ENCODE measurements at places on chromosomes 1 and 21.

DNA sequence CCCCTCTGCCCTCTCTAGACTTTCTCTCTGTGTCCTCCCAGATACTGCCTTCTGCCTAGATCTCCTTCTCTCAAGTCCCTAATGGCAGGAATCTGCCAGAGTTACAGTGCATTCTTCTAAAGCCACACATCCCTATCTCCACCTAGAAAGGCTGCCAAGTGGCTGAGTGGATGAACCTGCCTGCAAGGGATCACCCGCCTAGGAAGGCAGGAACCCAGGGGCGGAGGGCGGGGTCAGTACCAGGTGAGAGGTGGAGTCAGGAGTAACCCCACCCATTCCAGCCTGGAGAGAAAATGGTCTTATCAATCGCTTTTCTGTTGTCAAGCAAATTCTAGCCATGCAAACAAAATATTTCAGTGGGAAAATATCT lies 60.8 kb downstream of the BCAR3 start:
- ATAC-seq, result no peak

- ATAC-seq, result no peak
These were observed 16.5 kb downstream of the VSIG8 start for GRCh38 chr1:159845751-159846629.

DNA sequence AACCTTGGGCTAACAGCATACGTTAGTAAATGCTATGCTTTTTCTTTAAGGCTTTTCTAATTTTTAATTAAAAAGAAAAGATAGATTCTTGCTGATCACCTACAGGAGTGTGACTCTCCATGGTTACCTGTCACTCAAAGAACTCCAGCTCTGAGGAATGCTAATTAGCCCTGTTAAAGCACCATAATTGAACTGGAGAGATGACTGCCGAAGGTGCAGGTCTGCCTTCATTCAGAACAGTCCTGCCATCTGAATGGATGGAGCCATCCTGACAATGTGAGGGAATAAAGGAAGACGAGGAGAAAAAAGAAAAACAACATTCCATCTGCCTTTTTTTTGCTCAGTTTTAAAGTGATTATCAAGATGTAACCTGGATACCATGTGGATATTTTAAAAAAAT lies 94.6 kb downstream of the ATP6V1G3 start:
- no peak for ATAC-seq

DNA sequence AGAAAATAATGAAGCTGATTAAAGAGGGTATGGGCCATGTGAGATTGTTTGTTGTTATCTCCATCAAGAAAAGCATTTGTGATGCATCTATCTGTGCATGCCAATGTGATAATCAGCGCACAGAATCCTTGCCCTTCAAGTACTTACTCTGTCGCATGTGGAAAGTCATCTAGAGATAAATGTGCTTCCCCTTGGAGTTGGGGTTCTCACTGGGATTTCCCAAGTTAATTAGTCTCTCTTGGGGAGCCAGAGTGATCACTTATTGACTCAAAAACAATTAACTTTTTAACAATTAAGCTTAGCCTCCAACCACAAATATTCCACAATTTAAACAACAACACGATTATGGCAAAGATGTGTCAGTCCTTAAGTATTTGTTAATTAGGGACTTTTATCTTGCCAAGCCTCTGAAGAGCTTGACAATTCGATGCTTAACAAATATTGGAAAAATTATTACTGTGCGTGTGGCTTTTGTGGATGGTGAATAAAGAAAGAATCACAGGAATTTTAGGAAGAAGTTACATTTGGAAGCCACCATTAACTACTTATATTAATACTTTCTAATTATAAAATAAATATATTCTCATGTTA lies 17.5 kb downstream of the RHOU start:
- no peak for ATAC-seq

GRCh38 chr1:41380979-41381691 lies 19.9 kb downstream of the FOXO6 start:
- ATAC-seq, result peak; percentile 48

GRCh38 chr1:225899044-225899925 lies 10.3 kb upstream of the LEFTY1 start:
- ATAC-seq, result no peak

DNA sequence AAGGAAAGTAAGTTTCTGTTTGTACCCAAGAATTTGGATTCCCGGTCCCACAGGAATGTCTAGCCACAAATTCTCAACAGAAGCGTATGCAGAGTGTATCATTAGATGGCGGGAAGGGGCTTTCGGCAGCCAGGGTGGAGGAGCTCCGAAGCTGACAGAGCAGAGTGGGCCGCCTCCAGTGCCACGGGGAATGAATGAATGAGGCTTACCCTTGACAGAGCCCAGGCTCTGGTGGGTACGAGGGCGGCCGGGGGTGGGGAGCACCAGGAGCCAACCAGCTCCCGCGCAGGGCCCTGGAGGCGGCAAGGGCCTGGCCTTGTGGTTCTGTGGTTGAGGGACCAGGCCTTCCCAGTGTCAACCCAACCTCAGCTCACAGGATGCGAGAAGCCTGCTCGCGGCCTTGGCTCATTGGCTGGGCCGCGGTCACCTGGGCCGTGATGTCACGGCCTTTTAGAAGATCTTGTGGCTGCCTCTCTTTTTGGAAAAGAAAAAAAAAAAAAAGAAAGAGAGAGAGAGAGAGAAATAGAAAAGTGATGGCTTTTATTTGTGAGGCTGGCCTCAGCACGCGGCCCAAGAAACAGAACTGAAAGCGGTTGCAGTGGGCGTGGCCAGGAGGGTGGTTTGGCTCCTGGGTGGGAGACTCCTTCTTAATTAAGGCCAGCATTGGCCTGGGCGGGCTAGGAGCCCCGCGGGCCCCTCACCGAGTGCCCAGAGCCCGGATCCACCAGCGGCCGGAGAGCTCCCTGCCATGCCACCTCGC lies 34.9 kb upstream of the RUNX3 start:
- ATAC-seq, result no peak

DNA sequence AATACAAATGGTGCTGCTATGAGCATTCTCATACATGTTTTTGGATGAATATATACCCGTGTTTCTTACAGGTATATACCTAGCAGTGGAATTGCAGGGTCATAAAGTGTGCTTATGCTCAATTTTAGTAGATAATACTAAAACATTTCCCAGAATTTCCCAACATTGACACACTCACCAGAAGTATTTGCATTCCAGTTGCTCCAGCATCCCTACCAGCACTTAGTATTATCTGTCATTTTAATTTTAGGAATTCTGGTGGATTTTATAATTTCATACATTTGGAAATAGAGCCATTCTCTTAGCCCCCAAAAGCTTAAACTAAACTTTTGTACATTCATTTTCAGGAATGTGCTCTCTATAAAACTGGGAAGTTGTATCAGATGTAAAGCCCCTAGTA lies 67.4 kb upstream of the ZNF326 start:
- ATAC-seq, result no peak

GRCh38 chr1:212700223-212700891 lies 717 bp upstream of the BATF3 start:
- peak; percentile 36 for ATAC-seq

GRCh38 chr1:32992489-32993323 lies 28.1 kb upstream of the RNF19B start:
- peak; percentile 97 for ATAC-seq
